ENCODE measurements at places on chromosomes 13 and 19.

- no peak for DNase-seq
Measured at GRCh38 chr13:19955873-19956559, 2.5 kb upstream of the ZMYM2 start.

- DNase-seq, result no peak
Measured at GRCh38 chr13:40191186-40191980, 475.1 kb downstream of the FOXO1 start.

DNA sequence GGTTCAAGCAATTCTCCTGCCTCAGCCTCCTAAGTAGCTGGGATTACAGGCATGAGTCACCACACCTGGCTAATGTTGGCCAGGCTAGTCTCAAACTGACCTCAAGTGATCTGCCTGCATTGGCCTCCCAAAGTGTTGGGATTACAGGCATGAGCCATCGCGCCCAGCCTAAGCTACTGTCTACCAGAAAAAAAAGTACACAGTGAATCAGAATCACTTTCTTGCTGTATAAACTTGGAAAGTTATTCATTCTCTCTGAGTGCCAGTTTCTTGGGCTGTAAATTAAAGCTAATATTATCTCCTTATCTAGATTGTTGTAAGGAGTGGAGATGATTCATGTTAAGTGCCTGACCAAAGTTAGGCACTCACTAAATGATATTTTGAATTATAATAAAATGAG, 242.8 kb downstream of the ENOX1 start:
- DNase-seq, result no peak

- DNase-seq, result peak; percentile 89
Measured at GRCh38 chr19:50679177-50680125, 30.2 kb downstream of the C19orf81 start.

DNA sequence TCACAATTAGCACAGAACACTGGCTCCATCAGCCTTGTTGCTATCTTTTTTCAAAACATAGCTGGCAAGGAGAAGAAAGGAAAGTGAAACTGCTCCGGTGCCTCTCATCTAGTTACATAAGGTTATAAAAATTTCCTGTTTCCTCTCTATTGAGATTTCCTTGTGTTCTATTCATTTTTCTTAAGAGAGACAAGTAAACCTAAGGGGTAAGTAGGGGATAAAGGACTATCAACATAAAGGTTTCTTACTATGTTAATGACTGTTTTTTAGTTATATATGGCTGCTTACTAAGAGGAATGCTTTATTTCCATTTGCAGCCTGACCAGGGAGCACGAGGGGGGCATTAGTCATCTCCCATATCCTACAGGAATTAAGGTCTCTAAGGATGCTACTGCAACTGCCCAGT, 73.2 kb upstream of the MLNR start:
- DNase-seq, result no peak

DNA sequence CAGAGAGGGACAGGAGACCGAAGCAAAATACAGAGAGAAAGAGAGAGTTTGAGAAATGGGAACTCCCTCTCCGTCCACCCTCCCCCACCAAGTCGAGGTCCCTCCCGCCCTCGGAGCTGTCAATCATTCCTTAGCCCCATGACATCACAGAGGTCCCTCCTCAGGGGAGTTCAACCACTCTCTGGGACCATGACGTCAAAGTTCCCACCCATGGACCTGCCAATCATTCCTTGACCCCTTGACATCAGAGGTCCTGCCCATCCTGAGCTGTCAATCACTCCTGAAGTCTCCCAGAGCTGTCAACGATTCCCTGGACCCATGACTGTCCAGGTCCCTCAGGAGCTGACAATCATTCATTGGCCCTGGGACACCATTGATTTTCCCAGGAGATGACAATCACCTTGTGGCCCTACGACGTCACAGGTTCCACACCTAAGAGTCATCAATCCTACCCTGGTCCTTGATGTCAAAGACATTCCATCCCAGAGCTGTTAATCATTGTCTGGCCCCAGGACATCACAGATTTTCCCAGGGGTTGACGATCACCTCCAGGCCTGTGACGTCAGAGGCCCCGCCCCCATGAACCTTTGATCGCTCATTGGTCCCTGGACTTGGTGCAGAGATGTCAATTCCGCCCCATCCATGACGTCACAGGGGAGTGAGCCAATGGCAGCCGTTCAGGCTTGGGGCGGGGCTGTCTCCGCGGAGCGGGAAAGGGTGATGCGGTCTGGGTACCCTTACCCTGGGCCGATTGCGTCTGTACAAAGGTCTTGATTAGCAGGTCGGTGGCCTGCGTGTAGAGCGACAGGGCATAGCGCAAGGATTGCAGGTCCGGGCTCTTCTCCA, 61.7 kb downstream of the COLGALT1 start:
- no peak for DNase-seq

- no peak for DNase-seq
Measured at GRCh38 chr19:14890643-14891379, 4.9 kb upstream of the OR7A17 start.

DNA sequence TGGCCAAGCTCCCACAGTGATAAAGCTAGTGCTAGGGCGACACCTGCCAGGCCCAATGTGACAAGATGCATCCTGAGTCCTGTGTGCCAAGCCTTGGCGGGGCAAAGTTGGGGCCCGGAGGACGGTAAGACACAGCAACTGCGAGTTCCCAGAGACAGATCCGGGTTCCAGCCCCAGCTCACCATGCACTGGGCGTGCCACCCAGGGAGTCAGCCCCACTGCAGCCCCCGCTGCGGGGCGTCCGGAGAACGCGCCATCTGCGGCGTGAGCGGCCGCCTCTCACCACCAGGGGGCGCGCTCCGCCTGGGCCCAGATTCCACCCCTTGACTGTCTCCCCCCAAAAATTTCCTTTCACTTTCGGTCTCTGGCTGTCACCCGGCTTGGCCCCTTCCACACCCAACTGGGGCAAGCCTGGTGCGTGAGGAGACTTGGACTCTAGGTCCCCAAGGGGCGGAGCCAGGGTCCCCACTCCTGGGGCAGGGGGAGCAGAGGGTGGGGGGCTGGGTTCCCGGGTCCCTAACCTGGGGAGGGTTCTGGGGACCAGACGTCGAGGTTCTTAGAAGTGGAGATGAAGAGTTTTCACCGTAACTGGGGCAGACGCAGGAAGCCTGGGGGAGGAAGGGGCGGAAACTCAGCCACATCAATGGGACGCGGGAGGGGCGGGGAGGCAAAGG, at the start of gene FLT3LG:
FLT3LG (plus strand) TSS at position 348 of the 674 bp plus-strand sequence. CDS start 425 bp downstream, outside the sequence.
- peak; percentile 90 for DNase-seq

- no peak for DNase-seq
Measured at GRCh38 chr19:35656700-35657099, 8.6 kb downstream of the COX6B1 start.

GRCh38 chr19:14035706-14036105, 4.1 kb downstream of the IL27RA start:
- no peak for DNase-seq

DNA sequence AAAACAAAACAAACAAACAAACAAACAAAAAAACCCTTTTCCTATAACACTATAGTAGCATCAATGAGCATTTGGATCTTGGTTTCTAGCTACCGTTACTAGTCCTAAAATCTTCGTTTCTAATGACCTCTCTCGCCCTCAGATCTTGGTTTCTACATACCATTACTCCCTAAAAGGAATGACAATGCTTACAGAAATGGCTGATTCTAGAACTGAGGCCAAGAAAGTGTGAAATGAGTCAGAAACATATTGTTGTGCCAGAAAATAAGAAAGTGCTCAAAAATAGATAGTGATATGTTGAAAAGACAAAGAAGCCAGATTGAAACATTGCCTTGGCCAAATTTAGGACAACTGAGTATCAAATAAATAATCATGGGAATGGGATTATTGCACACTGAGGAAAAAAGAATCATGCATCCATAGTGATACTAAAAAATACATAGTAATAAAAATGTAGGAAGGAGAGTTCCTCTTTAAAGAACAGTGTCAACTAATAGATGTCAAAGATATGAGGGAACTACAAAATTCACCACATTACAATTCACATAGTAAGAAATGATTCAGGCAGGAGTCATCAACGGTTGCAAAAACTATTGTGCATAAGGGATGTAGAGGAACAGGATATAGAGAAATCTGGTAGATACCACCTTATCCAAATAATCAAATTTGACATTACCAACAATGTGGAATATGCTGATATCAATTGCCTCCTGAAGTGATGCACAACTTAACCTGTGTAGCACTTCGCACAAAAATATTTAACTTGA, 386.6 kb downstream of the DIAPH3 start:
- no peak for DNase-seq

DNA sequence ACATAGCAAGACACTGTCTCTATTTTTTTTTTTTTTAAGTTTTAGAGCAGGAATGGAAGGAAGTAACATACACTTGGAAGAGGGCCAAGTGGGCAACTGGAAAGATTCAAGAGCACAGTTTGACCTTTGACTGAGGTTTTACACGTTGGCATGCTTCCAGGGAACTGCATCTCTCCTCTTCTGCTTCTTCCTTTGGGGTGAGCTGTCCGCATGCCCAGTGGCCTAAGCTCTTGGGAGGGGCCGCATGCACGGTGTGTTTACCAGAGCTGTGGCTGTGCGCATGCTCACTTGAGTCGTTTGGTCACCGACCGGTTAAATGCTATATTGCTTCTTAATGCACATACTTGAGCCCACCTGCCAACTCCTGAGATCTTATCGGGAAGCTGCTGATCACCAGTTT, 727.7 kb downstream of the UQCRFS1 start:
- no peak for DNase-seq

- DNase-seq, result no peak
Measured at GRCh38 chr13:104984296-104984818, 1551.1 kb downstream of the EFNB2 start.

- DNase-seq, result no peak
Measured at GRCh38 chr13:95255072-95255732, 46.0 kb downstream of the ABCC4 start.

DNA sequence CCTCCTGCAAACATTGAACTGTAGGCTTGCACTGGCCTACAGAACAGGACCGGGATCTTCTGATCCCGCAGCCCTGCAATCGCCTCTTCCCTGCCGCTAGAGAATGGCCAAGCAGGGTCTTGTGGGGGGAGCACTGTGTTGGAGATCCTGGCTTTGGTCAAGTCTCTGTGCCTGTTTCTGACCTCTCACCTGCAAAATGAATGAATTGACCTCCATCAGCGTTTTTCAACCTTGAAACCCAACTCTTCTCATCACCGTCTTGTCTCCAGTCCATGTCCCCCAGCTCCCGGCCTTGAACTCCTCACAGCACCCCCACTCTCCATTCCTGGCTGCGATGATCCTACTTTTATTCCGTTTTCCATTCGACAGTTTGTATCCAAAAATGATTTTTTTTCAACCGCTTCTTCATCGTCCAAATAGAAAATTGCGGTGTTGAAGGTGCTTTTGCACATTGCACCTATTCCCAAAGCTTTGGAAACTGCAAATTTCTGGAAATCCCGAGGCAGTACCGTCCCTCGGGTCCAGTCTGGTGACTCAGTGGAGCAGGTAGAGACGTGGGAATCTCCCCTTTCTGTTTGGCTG, 2.0 kb downstream of the MYO9B start:
- DNase-seq, result no peak

DNA sequence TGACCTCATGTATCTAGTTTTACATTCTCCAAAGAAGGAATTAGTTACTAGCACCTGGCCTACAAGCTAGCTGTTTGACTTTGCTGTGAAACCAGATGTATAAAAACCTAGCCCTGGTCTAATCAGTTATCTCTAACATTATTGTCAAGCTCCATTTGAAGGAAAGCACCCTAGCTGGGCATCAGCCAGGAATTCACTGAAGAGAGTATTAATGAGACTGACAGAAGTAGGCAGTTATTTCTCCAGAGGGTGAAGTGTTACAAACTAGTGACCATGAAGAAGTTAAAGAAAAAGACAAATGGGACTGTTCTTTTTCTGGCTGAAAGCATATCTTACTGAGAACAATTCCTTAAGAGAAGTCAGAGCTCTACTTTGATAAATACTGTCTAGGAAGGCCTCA, 2529.3 kb upstream of the PCDH20 start:
- DNase-seq, result no peak

GRCh38 chr13:93418398-93418797, 191.8 kb downstream of the GPC6 start:
- no peak for DNase-seq

GRCh38 chr13:98889419-98890085, 88.3 kb downstream of the DOCK9 start:
- no peak for DNase-seq

GRCh38 chr13:110170020-110170790, 136.8 kb downstream of the COL4A1 start:
- no peak for DNase-seq

DNA sequence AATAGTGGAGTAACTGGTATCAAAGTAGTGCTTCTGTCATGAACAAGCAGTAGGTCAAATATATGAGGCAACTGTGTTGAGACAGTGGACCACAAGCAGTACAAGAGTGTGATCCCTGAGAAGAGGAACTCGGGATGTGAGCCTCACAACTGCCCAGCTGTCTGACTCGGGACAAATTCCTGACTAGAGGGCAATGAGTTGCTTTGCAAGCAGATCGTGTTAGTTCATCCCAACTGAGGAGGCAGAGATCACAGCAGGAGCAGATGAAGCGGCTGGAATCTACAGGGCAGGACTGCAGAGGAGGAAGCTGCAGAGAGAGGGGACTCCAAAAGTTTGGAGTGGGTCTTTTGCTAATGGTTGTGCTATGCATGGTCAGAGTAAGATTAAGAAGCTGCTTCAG, 741.1 kb downstream of the DIAPH3 start:
- no peak for DNase-seq

DNA sequence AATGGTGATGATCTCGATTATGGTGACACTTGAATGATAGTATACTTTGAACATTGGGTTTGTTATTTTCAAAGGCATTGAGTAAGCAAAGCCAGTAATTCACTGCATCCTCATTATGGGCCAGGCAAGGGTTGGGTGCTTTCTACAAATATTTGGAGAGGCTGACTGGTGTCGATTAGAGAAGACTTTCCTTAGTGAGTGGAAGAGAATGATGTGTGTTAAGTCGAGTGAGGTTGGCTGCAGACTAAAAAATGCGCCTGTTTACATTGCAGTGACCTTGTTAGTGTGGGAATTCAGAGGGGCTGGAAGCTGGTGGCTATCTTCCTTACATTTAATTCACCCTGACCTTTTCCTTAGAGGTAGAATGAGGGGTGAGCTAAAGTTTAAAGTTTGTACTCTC, 22.4 kb upstream of the RNF113B start:
- no peak for DNase-seq

- DNase-seq, result peak; percentile 94
Measured at GRCh38 chr19:15449620-15450527, at the start of gene WIZ. WIZ (minus strand) TSS chr19:15449956; CDS start chr19:15448307, 1,649 bp downstream.

- no peak for DNase-seq
Measured at GRCh38 chr19:15671237-15671821, 1.6 kb upstream of the CYP4F12 start.

DNA sequence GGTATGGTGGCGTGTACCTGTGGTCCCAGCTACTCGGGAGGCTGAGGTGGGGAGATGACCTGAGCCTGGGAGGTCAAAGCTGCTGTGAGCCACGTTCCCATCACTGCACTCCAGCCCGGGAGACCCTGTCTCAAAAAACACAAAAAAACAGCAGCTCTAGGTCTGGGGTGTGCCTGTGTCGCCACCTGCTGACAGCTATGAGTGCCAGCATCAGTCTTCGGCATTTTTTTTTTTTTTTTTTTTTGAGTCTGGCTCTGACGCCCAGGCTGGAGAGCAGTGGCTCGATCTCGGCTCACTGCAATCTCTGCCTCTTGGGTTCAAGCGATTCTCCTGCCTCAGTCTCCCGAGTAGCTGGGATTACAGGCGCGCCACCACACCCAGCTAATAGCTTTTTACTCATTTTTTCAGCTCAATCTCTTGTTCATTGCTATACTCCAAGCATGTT, 10.1 kb downstream of the AP2S1 start:
- peak; percentile 70 for DNase-seq

All from upper lobe of right lung (tissue), 1 donor.